Activated CD4-positive, alpha-beta T cell treated with anti-CD3 and anti-CD28 coated beads, Interleukin-2, amount 50 U/mL, for 48 hours (primary cell): ENCODE measurements at places on chromosomes 2 and 18.
A peak's percentile ranks its signal among the peaks of the same experiment; 100 is the strongest.

- no peak for DNase-seq
Measured at GRCh38 chr18:57516056-57516455, 70.4 kb downstream of the FECH start.

DNA sequence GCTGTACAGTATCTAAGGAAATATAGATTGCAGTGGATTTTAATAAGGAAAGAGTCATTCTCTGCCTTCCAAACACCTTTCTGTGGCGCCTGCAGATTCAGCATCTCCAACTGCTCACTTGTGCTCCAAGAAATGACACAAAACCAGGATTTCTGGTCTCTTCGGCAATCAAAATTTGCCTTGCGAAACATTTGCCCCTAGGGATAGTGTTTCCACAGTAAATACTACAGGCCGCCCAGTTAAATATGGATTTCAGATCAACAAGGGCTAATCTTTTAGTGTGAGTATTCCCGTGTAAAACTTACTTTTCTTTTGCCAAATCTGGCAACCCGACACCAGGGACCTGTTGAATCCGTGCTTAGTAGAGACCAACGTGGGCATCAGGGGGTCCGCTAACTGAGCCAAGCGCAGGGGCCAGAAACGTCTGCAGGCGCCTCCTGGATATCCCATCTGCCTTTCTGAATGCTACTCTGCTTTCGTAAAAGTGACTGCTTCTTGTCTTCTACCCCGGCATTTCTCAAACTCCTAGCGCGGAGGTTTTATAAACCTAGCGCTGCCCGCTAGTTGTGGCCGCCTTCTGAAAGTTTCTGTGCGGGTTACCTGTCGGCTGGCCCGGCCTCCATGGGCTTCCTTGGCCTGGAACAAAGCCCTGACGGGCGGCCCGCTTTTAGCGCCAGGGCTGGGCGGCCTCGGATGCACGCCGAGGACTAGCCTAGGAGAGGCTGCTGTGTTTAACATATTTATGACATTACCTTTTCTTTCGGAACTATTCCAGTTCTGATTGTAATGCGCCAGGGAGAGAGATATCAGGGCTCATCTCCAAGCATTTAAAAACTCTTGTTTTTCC, 2.5 kb downstream of the CYP1B1 start:
- DNase-seq: peak; percentile 5

DNA sequence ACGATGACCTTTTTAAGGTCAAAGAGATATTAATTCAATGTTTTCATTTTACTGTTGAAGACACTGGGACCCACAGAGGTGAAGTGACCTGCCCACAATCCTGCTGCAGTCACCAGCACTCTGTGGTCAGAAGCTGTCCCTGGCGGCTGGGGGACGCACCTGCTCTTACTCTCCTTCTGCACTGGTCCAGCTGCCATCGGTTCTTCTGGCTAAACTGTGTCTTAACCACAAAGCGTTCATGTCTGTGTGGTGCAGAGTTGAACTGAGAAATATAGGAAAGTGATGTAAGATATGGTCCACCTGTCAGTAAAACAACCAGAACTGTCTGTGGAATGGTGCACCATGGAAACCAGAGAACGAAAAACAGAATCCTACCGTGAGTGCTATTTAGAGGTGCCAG, 44.9 kb upstream of the SMIM21 start:
- DNase-seq: no peak

- DNase-seq: no peak
Measured at GRCh38 chr2:144230033-144230432, 289.9 kb downstream of the ZEB2 start.
